ENCODE measurements at places on chromosomes 1 and 21. TPM values are rescaled to one million over a fixed set of nuclear protein-coding genes. Genes with fewer than 3 reads are reported as not detected.

TLCD4 gene
- 9.3 TPM for total RNA-seq

CDCA8 gene
- total RNA-seq, result 47.7 TPM

C8B gene
- total RNA-seq, result not detected

LCK gene
- total RNA-seq, result not detected

VTCN1 gene
- total RNA-seq, result not detected

A3GALT2 gene
- not detected for total RNA-seq

BCL2L15 gene
- total RNA-seq, result 1.7 TPM

BRINP3 gene
- not detected for total RNA-seq

TMOD4 gene
- total RNA-seq, result not detected

DISP3 gene
- total RNA-seq, result 0.20 TPM

OPRD1 gene
- 0.02 TPM for total RNA-seq

PTPN7 gene
- not detected for total RNA-seq

FAM43B gene
- total RNA-seq, result 4.4 TPM

FAM151A gene
- 0.14 TPM for total RNA-seq
